ENCODE measurements at places on chromosomes 7 and 10.

- DNase-seq: no peak
Observed at GRCh38 chr10:22700489-22700888, 13.9 kb downstream of the PIP4K2A start.

- DNase-seq: no peak
Observed at GRCh38 chr7:106795084-106795876, 69.8 kb upstream of the PIK3CG start.

DNA sequence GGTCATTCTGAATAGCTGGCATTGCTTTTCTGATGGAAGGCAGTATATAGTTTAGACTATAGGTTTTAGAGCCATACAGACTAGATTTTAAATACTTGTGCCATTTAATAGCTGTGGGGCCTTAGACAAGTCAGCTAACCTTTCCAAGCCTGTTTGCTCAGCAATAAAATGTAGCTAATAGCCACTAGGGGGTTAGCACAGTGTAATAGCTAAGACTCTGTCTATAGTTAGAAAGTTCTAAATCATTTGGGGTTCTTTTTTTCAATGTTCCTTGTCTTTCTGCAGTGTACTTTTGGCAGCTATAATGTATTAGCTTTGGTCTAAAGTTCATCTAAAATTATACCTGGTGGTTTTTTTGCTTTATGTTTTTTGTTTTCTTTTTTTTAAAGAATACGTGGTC lies 7.5 kb upstream of the KIFBP start:
- no peak for DNase-seq

DNA sequence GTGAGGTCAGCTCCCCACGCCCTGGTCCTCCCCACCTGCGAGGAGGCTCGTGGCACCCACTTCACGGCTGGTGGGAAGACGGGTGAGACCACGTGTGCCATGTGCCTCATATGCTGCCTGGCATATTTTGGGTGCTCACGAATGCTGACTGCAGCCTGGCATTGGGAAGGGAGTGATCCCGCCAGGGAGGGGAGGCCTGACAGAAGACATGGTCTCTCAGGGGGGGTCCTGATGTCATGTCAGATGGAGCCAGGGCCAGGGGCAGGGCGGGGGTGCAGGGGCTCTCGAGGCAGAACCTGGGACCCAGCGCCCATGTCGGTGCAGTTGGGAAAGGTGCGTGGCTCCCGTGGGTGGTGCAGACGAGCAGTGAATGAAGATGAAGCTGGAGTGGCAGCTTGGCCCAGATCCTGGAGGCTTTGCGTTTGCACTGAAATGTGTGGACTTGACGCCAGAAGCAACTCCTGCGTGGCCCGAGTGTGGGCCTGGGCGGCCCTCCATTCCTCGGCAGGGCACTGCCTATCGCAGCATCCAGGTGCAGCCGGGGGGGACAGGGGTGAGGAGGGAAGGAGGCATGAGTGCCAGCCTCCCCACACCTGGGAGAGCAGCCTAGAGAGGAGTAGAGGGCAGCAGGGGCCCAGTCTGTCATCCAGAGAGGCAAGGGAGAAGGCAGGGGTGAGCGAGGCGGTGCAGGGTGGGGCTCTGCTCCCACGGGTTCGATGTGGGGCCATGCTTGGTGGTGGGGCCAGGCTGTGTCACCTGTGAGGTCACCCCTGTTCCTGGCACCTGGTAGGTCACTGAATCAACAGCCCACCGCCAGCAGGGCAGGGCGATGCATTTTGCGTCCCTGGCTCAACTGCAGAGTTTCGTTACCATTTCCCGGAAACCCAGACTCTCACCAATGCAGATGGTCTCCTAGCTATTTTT lies 385.6 kb downstream of the DNAJB6 start:
- no peak for DNase-seq

- DNase-seq: no peak
Observed at GRCh38 chr7:120480930-120481329, 208.0 kb downstream of the KCND2 start.

GRCh38 chr10:14700546-14700945 lies 74.2 kb downstream of the FAM107B start:
- no peak for DNase-seq

DNA sequence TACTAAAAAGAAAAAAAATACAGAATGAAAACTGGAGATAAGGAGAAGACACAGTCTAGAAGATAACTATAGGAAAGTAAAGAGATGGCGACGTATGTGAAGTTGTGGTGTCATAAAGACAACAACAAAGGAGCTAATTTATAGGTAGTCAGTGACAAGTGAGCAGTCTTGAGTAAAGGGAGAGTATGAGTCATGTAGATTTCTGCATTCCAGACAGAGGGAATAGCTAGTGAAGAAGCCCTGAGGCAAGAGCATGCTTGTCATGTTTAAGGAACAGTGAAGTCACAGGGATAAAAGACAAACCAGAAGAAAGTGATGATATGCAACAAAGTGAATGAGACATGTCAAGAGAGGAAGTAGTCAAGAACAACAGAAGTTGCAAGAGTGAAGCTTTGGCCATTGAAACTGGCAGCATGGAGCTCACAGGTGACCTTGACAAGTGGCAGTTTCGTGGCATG lies 2.3 kb upstream of the MIOS start:
- no peak for DNase-seq

- DNase-seq: no peak
Observed at GRCh38 chr7:91089382-91089963, 174.8 kb upstream of the FZD1 start.

GRCh38 chr7:30196408-30196807 lies 61.6 kb downstream of the MTURN start:
- DNase-seq: no peak

DNA sequence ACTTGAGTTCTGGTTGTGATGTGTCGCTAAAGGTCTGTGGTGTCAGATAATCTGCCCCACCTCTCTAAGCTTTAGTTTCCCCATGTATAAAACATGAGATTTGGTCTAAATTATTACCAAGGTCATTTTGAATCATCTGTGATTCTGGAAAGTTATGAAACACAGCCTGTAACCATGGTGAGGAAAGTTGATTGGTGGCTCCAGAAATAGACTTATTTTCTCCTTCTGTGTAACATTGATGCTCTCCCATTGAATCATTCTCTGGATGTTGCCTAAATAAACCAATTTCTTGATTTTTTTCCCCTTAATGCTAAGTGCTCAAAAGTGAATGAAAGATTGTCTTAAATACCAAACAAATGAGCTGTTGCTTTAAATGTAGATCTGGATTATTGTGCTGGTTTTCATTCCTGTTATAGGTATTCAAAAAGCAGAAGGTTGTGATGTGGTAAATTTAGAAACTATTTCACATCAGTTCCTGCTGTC lies 30.0 kb upstream of the PCGF5 start:
- DNase-seq: no peak

DNA sequence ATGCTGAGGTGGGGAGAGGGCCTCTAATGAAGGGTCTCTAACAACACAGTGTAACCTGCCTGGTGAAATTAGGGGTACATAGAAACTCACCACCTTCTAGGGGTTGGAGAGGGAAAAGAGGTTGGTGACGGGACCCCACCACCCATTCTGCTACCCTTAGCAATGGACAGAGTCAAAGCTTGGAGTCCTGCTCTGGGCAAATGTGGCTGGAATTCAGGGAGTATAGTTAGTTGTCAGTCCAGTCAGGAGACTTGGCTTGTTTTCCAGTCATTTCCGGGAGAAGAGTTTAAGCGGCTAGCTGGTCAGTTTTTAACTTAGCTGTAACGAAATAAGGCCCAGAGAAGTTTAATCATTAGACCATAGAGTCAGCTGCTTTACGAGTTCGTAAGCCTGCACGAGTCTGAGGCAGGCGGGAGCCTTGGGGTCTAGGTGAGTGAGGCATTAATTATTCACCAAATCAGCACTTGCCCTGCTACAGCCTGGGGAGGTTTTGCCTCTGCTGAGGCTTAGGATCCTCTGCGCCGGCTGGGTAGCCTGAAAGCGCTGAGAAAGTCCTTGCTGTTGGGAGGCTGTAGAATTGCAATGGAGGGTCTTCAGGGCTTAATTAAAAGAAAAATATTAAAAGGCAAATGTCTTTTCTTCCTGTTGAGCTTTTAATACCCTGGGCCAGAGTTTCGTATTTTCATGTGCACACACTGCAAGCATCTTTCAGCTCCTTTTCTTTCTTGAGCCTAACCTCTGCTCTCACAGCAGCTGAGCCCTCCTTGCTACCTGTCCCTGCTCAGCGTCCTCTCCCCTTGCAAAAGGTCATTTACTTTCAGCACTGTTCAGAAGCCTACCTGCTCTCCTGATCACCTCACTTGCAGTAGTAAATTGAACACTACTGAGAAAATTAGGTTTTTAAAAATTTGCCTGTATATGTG lies 1.5 kb upstream of the LAMB1 start:
- no peak for DNase-seq

GRCh38 chr10:14543046-14543903 lies 212.6 kb upstream of the FRMD4A start:
- no peak for DNase-seq

GRCh38 chr10:29512425-29512974 lies 122.3 kb downstream of the SVIL start:
- no peak for DNase-seq

GRCh38 chr10:13973742-13974141 lies 357.0 kb downstream of the FRMD4A start:
- DNase-seq: no peak

- no peak for DNase-seq
Observed at GRCh38 chr10:110109511-110109910, 97.9 kb upstream of the MXI1 start.

- no peak for DNase-seq
Observed at GRCh38 chr10:18984531-18984930, 64.1 kb upstream of the MALRD1 start.

- peak; percentile 69 for DNase-seq
Observed at GRCh38 chr10:102660888-102661657, 16.8 kb downstream of the TRIM8 start.

DNA sequence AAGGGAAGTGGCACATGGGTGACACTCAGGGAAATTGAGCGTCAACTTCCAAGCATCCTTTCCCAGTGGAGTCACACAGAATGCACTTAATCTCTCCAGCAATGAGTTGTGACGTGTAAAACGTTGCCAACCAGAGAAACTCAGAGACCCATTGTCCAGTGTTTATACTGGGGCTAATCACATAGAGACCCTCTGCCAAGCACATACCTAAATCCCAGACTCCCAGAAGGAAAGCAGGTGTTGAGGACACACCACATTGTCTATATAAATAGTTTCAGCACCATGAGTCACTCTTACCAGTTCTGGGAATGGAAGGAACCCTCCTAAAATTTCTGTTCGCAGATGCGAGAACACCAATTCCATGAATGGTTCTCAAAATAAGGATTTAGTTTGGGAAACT lies 76.4 kb upstream of the BET1 start:
- no peak for DNase-seq

DNA sequence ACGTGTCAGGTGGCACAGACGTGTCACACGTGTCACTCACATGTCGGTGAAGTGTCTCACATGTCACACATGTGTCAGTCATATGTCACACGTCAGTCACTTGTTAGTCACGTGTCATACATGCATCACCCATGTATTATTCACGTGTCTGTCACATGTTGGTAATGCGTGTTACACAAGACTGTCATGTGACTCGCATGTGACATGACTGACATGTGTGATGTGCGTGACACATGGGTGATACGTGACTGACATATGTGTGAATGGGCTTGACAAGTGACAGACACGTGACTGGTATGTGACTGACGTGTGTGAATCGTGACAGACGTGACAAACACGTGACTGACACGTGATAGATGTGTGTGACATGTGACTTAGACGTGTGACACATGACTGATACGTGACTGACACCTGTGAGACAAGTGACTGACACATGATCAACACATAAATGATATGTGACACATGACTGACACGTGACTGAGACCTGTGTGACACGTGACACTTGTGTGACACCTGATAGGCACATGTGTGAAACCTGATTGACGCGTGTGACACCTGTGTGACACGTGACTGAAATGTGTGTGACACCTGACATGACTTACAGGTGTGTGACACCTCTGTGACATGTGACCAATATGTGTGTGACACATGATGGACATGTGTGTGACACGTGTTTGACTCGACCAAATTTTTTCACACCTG lies 56.1 kb downstream of the ZNF92 start:
- DNase-seq: no peak

GRCh38 chr10:70838270-70838805 lies 22.6 kb downstream of the SGPL1 start:
- no peak for DNase-seq

- DNase-seq: no peak
Observed at GRCh38 chr10:102610441-102610887, 33.8 kb upstream of the TRIM8 start.

DNA sequence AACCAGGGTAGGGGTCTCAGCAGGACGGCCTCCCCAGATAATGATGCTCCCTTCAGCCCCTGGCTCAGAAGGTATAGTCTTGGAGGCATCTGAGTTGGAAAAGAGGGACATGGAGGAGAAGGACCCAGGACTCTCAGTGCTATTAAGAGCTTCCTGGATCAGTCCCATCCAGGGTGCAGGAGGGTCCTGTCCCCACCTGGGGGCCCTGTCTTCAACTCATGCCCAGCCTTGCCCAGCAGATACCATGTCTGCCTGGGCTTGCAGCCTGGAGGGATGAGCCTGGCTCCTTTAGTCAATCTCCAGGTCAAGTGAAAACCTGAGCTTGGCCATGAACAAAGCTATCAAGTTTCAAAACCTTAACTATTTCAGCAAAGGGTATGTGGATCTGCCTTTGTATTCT lies 67.6 kb downstream of the PRTFDC1 start:
- DNase-seq: no peak

GRCh38 chr7:76149847-76150691 lies 51.6 kb upstream of the SRRM3 start:
- DNase-seq: no peak

DNA sequence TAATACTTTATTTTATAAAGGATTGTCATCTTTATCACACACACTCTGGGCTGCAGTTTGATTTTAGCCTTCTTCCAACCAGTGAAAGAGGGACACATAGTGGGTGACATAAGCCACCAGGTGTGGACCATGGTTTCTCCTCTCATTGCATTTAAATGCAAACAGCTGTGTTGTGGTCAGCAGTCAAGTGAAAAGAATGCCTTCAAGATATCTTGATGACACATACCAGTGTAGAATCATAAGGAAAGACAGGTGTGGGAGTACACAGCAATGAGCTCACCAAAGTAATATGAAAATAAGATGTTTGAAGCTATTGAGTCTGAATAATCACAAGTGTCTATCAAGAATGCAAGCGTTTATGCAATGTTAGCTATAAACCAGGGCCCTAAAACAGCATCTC lies 580.0 kb downstream of the XPNPEP1 start:
- DNase-seq: no peak

DNA sequence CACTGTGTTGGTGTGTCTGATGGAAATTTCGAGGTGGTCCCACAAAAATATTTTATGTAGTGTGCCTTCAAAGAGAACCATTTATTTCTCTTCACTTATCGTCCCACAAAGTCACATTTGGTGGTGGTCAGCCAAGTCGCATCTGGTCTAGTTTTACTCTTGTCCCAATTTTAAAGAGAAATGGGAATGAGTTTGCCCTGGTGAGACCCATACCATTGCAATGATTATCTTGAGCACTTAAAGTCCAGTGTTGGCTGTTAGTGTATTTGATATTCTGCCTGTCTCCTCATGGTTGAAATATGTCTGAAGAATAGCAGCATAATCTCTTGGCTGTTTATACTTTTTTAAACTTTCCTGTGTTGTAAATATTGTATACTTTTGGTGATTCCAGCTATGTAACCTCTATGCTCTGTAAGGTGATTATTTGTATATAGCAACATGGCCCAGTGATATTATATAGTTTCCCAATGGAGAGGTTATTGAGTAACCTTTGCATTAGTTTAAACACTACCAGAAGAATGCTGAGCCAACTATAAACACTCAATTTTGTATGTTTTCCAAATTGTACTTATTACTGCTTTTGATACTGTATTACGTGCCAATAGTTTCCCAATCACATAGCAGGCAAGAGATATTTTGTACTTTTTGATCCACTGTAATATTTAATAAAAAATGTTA lies 172.2 kb downstream of the RTKN2 start:
- DNase-seq: no peak

All from stimulated activated CD4-positive, alpha-beta T cell treated with anti-CD3 and anti-CD28 coated beads, Interleukin-1b, Interleukin-23, amount 100 ng/mL, for 48 hours (primary cell).